Hematopoietic multipotent progenitor cell (in vitro differentiated cells): ENCODE measurements at places on chromosomes 2 and 18. TPM values are rescaled to one million over a fixed set of nuclear protein-coding genes. Genes with fewer than 3 reads are reported as not detected.
A peak's percentile ranks its signal among the peaks of the same experiment; 100 is the strongest.

DNA sequence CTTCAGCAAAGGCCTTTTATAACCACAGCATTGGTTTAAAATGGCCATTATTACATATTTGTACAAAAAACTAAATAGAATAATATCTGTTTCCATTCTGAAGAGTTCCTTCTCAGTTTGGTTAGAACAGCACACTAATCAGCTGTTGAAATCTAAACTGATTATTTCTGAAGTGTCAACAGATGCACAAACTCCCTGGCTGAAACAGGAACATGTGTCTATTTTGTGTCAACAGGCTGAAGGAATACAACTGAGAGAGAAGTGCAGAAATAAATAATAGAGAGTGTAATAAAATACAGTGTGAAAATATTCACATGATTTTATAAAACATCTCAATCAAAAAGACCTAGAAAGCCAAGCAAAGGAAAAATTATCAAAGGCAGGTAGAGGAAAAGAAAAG, 29.7 kb downstream of the IKZF2 start:
- DNase-seq: no peak

Gene GAREM2
- total RNA-seq: 0.54 TPM

DNA sequence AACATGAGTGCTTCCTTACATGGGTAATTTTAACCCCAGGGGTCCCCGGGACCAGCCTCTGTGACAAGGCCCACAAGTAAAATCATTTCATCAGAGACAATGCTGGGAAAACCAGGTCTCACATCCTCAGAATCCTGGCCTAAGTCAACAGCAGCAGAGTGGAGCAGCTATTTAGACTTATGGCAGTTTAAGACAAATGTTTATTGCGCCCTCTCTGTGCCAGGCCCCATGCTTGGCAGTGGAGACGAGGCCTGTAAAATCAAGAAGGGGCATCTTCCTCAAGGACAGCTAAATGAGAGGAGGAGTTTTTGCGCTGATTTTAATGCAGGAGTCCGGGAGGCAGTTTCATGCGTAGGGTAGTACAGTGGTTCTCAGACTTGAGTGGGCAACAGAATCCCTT, 56.0 kb upstream of the ACAA2 start:
- DNase-seq: no peak

DNA sequence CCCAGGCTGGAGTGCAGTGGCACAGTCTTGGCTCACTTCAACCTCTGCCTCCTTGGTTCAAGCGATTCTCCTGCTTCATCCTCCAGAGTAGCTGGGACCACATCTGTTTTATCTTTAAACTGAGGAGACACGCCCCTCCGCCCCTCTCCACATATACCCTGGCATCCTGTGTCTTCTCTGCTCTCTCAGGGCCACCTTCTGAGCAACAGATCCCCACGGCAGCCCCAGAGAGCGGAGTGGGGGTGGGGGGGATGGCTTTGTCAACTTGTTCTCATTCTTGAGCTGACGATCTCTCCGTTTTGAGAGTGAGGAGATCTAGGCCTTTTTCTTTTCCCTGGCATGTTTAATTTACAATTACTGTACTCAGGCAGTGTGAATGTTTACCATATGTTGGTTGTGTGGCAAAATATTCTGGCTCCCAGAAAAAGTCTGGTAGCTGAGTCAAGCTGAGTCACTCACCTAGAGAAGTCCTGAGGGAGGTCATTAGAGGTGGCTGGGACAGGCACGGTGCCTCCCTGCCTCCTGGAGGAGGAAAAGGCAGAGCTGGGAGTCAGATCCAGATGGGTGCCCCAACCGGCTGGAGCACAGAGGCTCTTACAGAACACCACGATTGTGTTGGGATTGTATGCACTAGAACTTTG, 19.5 kb upstream of the ID2 start:
- no peak for DNase-seq

DNA sequence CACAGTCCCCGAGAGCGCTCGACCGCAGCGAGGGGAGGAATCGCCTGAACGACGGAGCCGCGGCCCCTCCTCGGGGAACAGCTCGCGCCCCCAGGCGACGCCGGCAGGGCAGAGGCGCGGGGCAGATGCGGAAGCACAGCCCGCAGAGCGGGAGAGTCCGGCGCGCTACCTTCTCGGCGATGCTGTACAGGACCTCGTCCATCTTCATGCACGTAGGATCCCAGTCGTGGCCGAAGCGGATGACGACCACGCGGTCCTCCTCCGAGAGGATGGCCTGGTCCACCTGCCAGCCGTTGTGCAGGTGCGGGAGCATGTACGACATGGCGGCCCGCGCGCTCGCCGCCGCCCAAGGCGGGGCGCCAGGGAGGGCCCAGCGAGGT, 302 bp downstream of the TXNL4A start:
- peak; percentile 32 for DNase-seq

Gene SKOR2
- total RNA-seq: not detected

DNA sequence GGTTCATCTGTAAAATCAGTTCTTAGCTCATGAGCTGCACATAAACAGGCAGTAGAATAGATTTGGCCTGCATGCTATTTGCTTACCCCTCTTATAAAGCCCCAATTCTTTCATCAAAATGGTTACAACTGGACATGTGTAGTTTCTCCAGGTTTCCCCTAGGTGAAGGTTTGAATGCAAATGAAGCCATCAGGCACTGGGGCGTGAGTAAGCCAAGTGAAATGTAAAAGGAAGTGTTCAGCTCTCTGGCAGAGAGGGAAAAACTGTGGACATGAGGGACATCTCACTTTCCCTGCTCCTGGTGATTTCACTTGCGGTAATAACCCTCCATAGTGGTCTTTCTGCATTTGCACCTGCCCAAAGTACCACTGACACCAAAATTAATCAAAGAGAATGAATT, 1402.3 kb upstream of the LRRTM1 start:
- no peak for DNase-seq

Gene GRB14
- total RNA-seq: not detected

GRCh38 chr18:35513181-35513936, 15.6 kb upstream of the INO80C start:
- no peak for DNase-seq

Gene GCG
- total RNA-seq: not detected

DNA sequence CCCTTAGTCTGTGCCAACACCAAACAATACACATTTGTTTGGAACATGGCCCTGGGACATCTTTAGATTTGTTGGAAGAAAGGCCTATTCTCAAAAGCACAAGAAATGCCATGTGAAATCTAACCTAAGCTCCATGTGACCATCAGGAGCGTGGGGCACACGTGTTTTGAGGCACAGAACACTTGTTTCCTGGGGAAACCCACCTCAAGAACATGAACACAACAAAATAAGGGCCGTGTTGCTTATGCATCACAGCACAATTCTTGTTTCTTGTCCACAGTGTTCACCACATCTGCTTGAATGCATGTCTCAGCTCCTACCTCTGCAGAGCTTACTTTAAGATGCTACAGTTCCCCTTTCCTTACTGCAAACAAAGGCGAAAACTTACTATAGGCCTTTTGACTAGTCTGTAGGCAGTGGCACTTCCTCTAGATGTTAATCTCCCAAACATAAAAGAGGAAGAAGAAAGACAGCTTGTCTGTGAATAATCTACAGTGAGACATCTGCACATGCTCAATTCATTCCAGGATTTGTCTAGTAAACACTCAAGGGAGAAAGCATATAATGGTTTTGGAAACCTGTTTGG, 165.0 kb downstream of the ANKRD44 start:
- no peak for DNase-seq

DNA sequence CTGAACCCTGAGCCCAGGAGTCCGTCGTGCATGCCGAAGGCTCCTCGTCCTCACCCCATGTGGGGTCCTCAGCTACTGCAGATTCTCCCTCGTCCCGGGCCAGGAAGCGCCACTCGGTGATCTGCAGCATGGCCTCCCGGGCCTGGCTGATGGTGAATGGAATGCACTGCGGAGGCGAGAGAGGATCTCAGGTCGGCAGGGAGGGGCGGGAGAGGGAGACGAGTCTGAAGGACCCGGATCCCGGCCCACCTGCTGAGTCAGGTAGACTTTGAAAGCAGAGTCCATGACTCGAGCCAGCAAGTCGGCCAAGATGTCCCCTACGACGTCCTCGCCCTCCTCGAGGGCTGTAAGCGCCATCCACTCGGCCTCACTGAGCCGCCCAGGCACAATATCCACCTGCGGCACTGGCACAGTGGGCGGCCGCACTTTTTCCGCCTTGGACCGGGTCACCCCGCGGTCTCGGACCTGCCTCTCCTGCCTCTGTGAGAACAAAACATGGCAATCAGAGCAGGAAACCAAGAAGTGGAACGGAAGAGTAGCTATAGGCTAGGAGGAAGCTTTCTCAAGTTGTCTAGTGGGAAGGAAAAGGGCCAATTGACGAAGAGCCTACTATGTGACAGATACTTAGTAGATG, 5.5 kb downstream of the C2orf81 start:
- DNase-seq: no peak

GRCh38 chr2:19851116-19851695, 50.6 kb downstream of the TTC32 start:
- no peak for DNase-seq

DNA sequence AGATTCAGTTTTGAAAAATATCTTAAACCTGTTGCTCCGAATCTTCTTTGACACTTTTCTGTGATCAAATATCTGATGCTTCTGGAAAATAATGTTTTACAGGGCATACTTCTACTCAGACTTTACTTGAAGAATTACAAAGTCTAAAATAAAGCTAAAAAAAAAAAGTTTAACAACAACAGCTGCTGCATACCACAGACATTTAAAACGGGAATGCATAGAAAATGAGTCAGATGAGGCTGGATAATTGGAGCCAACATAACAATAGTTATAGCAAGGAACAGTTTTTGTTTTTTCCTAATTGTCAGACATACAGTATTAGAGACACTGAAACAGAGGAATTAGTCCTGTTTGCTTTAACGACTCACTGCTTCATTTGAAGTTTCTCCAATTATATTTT, 1090.2 kb downstream of the SUCLG1 start:
- DNase-seq: no peak

Gene SLC38A11
- total RNA-seq: not detected

Gene LAMA3
- total RNA-seq: 2.4 TPM

GRCh38 chr18:48003426-48004349, 73.2 kb upstream of the SMAD2 start:
- DNase-seq: no peak

DNA sequence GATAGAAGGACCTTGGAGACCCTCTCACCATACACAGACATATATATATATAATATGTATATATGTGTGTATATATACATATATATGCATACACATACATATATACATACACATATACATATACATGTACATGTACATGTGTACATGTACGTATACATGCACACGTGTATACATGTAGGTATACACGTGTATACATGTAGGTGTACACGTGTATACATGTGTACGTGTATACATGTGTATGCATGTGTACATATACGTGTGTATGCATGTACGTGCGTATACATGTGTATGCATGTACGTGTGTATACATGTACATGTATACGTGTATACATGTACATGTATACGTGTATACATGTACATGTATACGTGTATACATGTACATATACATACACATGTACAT, 54.5 kb downstream of the DPP10 start:
- DNase-seq: no peak

Gene NBAS
- 56.3 TPM for total RNA-seq

Gene C18orf32
- total RNA-seq: 4.3 TPM

Gene CYRIA
- 4.0 TPM for total RNA-seq

Gene LHCGR
- not detected for total RNA-seq

Gene IL36B
- total RNA-seq: not detected
